ENCODE measurements at places on chromosomes 7 and 10. TPM values are rescaled to one million over a fixed set of nuclear protein-coding genes. Genes with fewer than 3 reads are reported as not detected.

GRCh38 chr10:20714518-20714917 is 182.6 kb downstream of the NEBL start:
- DNase-seq, result no peak

GRCh38 chr10:52268790-52269189 is 45.3 kb upstream of the DKK1 start:
- no peak for DNase-seq

DNA sequence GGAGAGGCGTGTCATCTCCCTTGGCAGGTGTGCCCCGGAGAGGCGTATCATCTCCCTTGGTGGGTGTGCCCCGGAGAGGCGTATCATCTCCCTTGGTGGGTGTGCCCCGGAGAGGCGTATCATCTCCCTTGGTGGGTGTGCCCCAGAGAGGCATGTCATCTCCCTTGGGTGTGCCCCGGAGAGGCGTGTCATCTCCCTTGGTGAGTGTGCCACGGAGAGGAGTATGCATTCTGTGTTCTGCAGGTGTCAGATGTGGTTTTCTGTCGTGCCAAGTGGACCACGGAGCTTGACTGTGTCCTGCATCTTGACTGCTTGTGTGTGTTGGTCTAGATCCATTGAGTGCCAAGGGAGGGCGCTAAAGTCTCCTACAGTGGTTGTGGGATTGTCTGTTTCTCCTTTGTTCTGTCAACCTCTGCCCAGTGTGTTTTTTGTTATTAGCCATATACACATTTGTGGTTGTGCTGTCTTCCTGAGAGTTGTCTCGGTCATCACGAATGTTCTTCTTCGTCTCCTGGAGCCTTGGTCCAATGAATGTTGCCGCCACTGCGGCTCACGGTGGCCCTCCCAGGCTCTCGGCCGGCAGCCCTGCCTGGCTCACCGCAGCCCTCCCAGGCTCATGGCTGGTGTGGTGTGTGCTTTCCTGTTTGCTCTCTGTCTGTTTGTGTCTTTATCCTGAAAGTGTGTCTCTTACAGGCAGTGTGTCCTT is 96.8 kb downstream of the INPP5A start:
- DNase-seq, result peak; percentile 13

- DNase-seq, result no peak
Observed at GRCh38 chr10:43162604-43163003, 24.4 kb downstream of the CSGALNACT2 start.

- no peak for DNase-seq
Observed at GRCh38 chr7:47128700-47129099, 453.2 kb downstream of the TNS3 start.

- DNase-seq, result no peak
Observed at GRCh38 chr7:12235970-12236369, 24.9 kb downstream of the TMEM106B start.

DNA sequence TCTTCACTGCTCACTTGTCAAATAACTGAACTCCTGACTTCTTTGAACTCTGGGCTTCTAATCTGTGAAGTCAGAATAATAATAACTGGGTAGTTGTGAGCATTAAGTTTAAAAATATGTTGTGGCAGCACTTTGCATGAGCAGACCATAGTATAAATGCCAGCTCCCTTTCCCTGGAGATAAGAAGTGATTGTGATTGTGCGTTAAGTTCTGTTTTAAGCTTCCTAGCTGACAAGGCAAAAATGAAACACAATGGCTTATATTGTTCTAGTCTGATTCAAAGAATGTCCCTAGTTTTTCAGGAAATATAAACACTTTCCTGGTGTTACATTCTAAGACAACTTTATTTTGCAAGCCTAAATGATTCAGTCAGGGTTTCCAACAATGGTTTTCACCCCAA is 61.8 kb downstream of the PTPRE start:
- no peak for DNase-seq

DNA sequence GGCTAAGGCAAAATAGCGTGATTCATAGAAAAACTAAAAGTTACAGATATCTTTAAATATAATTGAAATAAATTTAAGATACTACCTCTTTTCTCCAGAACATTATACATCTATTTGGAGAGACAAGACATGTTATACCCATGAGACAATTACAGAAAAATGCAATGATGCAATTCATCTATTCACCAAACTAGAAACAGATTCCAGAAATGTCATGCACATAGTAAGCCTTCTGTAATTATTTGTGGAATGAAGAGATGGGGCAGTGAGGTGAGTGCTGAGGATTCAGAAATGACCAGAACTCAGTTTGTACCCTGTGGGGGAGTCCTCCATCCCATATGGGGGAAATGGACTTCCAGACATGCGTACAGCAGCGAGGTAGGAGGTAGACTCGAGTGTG is 99.4 kb downstream of the MKX start:
- DNase-seq, result no peak

- DNase-seq, result no peak
Observed at GRCh38 chr7:132430861-132431822, 145.1 kb downstream of the PLXNA4 start.

DNA sequence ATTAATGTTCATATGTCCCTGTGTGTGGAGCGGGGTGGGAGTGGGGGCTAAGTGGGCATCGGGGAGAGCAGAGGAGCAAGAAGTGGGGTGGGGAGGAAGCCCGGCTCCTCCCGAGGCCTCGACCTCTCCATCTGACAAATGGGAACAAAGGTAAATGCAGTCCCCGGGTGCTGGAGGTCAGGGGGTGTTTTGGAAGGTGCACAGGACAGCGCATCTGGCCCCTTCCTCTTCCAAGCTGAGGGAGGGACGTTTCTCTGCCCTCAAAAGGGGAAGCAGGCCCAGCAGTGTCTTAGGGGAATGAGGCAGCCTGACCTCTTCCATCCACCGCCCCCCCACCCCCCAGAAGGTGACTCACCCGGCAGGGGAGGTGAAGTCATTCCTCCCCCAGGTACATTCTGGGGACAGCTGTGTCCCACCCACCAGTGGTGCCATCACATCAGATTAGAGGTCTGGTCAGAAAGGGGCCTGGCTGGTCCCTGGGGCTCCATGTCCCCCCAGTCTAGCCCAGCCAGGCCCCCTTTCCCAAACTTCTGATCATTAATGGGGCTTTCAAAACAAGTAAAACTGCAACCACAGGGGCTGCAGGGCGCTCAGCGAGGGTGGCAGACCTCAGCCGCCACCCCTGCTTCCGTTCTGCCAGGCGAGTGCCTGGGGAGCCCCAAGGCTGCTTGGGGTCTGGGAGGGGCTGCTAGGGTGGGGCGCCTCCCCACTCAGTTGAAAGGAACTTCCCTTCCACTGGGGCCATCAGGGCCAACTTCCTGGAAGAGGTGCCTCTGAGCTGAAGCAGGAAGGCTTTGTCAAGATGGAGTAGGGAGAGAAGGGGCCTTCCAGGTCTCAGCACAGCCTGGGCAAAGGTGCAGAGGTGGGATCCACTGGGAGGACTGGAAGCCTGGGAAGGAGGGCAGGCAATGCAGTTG is 10.8 kb downstream of the LFNG start:
- peak; percentile 32 for DNase-seq

- DNase-seq, result no peak
Observed at GRCh38 chr10:12388671-12389070, 39.3 kb downstream of the CAMK1D start.

- DNase-seq, result no peak
Observed at GRCh38 chr7:92412745-92413144, 34.5 kb upstream of the GATAD1 start.

DNA sequence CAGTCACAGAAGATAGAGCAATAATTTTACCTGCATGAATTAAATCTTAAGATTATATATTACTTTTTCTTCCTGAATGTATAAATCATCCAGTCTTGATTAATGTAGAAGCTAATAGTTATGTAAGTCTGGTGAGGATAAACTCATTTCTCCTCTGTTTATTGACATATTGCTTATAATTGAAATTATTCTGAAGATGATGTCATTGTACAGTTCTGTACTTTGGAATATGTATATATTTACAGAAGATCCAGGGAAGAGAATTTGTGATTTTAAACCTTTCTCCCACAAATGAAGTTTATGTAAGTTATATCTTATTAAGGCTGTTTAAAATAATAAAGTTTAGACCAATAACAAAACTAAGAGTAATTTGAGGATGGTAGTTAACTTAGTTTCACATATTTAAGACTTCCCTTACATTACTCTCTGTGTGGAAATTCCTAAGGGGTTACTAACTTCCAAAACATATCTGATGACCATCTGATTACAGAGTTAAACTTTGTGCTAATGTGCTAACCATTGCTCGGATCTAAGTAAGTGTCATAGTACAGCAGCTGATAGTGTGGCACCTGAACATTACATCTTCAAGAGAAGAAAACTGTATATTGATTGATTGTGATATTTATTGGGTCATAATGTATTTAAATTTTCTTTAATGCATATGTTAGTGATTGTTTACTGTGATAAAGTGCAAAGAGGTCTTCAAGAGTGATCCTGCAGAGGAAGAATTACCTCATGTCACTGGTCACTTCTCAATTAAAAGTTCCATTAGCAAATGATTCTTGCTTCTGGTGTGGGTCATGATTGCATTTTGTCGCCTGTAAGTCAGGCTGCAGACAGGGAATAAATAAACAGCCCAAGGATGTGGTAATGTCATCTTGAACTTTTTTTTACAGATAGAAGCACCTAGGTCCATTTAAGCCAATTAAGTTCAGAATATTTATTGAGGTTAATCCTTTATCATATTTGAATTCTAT is 96.9 kb downstream of the UBE3C start:
- DNase-seq, result no peak

GRCh38 chr7:1526271-1526754 is 4.2 kb upstream of the MAFK start:
- DNase-seq, result no peak

- no peak for DNase-seq
Observed at GRCh38 chr7:114822844-114823243, 99.0 kb upstream of the MDFIC start.

DNA sequence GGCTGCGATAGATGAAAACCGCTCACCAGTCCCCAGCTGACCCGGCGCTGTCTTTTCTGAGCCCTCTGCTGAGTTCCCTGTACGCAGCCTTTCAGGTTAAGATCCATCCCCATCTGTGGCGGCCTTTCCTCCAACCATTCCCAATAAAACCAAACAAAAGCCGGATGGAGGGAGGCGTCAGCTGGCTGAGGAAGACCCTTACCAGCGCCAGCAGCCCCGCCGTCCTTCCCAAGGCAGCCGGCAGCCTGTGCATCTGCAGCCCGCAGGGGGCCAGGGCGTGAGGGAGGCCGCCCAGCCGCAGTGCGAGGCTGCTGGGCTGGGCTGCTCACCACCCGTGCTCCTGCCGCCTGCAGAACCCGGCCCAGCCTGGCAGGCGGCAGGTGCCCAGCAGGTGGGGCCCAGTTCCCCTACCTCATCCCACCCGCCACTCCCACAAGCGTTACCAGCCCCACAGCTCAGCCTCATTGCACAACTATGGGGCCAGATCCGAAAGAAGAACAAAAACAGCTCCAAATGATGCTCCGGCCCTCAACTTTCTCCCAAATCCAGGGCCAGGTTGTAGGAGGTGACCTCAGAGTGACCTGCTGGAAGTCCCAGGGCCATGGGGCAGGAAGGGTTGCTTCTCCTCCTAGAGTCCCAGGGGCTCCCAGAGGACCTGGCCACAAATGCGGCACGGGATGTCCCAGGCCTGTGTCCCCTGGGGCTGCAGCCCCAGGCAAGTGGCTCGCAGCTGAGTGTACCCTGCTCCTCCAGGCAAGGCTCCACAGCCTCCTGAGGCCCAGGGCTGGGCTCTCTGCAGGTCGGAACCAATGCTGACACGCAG is 23.8 kb downstream of the PAPOLB start:
- DNase-seq, result no peak

GRCh38 chr7:77427996-77428603 is 12.0 kb upstream of the GSAP start:
- DNase-seq, result no peak

GRCh38 chr10:110512461-110513187 is 14.9 kb downstream of the DUSP5 start:
- no peak for DNase-seq

- no peak for DNase-seq
Observed at GRCh38 chr7:5218564-5219360, 28.7 kb downstream of the WIPI2 start.

- DNase-seq, result no peak
Observed at GRCh38 chr7:142969183-142969582, 7.0 kb upstream of the KEL start.

GRCh38 chr10:62046522-62047227 is 145.2 kb downstream of the ARID5B start:
- no peak for DNase-seq

Gene HTR7
- total RNA-seq, result 0.61 TPM

Gene PPIA
- total RNA-seq, result 885 TPM

Gene GRB10
- total RNA-seq, result 40.4 TPM

Gene BLNK
- 0.29 TPM for total RNA-seq

Gene ARHGEF5
- total RNA-seq, result 0.41 TPM

Gene YAE1
- total RNA-seq, result 20.2 TPM

Gene IPMK
- 4.2 TPM for total RNA-seq

Gene TBXAS1
- 3.9 TPM for total RNA-seq

Gene MRLN
- 352 TPM for total RNA-seq

Gene NHLRC2
- total RNA-seq, result 11.4 TPM

Gene CYP3A7
- total RNA-seq, result not detected

Gene C10orf105
- not detected for total RNA-seq

Gene TET1
- 1.7 TPM for total RNA-seq

Measured in gastrocnemius medialis (tissue), 4 donors.